ENCODE measurements at places on chromosomes 1 and 21. TPM values are rescaled to one million over a fixed set of nuclear protein-coding genes. Genes with fewer than 3 reads are reported as not detected.

Gene ADGRB2
- total RNA-seq = 2.9 TPM

DNA sequence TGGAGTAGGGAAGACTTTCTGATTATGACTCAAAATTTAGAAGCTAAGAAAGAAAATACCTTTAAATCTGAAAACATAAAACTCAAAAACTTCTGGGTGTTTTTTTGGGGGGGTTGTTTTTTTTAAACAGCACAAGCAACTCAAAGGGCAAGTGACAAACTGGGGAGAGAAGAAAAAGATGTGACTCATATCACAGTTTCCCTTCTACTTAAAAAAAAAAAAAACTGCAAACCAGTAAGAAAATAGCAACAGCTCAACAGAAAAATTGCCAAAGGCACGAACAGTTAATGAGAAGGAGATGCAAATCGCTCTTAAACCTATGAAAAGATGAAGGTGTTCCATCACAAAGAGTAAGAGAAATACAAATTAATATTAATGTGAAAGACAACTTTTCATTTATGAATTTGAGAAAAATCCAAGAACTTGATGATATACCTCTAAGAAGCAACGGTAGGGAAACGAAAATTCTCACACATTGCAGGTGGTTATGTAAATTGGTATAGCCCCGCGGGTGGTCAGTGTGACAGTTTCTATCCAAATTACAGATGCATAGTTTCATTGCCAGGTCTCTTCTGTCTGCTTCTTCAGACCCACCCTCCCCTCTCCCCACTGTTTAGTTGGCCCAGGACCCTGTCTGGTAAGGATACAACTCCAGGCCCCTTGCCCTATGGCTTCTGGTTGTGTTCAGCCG lies 9.0 kb downstream of the IFNAR2 start:
- DNase-seq = no peak

Gene DAB1
- 0.70 TPM for total RNA-seq

- DNase-seq = no peak
Observed at GRCh38 chr1:19209439-19209989, 552 bp downstream of the UBR4 start.

Gene CR1
- 171 TPM for total RNA-seq

GRCh38 chr1:248688527-248689298 lies 13.9 kb downstream of the OR14I1 start:
- DNase-seq = no peak

GRCh38 chr1:119081267-119081666 lies 59.2 kb downstream of the WARS2 start:
- DNase-seq = no peak

GRCh38 chr21:41798326-41798725 lies 31.5 kb upstream of the RIPK4 start:
- no peak for DNase-seq

DNA sequence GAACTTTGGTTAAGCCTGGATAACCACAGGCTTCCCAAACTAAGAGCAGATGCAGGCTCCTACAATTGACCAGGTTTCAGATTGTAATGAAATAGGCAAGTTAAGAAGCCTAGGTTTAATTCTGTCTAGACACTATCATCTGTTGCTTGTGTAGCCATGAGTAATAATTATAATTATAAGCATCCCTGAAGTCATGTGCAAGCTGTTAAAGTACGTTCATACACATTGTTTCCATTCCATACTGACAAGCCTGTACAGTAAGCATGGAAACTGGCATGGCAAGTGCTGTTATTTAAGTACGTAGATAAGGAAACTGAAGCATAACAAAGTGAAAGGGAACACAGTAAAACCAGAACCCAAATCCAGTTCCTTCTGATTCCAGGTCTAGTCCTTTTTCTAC lies 557.2 kb upstream of the BEND5 start:
- no peak for DNase-seq

- no peak for DNase-seq
Observed at GRCh38 chr1:155650231-155650757, 38.3 kb downstream of the YY1AP1 start.

DNA sequence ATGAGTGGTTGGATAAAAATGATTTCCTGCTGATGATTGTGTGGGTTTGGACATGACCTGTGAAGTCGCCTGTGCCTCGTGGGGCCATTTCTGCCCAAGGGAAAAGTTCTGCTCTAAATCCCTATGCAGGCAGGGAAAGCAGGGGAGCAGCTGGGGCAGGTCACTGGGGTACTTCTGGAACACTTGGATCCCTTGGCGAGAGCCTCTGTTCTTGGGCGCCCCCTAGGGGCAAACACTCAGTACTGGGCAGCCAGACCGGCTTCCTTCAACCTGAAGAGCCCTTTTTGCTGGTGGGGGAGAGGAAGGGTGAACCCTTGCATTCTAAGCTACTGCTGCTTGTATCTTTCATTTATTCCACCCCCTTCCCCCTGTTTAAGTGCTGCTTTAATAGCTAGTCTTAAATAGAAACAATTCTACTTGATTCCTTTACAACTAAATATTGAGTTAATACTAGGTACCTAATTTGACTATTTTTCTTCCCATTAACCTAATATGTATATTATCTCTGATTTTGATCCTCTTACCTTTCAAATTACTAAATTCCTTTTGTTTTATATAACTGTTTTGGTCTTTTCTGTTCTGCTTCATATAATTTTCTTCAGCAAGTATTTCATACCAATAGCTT lies 5.1 kb upstream of the CLEC20A start:
- DNase-seq = peak; percentile 86

Gene ZDHHC18
- 54.4 TPM for total RNA-seq

GRCh38 chr1:240516069-240516468 lies 95.9 kb downstream of the GREM2 start:
- DNase-seq = no peak

DNA sequence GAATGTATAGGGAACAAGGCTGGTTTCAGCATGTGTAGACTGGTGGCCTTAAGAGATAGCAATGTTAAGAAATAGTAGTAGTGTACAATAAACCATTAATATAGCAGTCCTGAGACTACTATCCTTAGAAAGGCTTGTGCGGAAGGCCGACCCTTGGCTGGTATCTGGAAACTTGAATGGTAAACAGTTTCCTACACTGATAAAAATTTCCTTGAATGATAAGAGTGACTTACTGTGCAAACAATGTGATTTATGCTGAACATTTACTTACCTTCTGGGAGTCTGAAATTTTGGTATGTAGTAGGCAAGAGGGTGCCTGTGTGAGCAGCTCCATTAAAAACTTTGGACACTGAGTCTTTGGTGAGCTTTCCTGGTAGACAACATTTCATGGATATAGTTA lies 44.7 kb downstream of the MAST2 start:
- DNase-seq = no peak

GRCh38 chr1:182599339-182599738 lies 4.8 kb downstream of the RGS16 start:
- DNase-seq = no peak
